ENCODE measurements at places on chromosomes 6 and 20. TPM values are rescaled to one million over a fixed set of nuclear protein-coding genes. Genes with fewer than 3 reads are reported as not detected.

- no peak for DNase-seq
Observed at GRCh38 chr20:9119776-9120175, 50.9 kb downstream of the PLCB4 start.

- DNase-seq: no peak
Observed at GRCh38 chr20:58847463-58847862, 3.2 kb downstream of the GNAS-AS1 start.

- no peak for DNase-seq
Observed at GRCh38 chr20:24957326-24958016, 8.4 kb downstream of the CST7 start.

GRCh38 chr20:2888224-2888955 lies 15.1 kb downstream of the PTPRA start:
- no peak for DNase-seq

- no peak for DNase-seq
Observed at GRCh38 chr20:50123418-50123817, 10.5 kb upstream of the UBE2V1 start.

- DNase-seq: no peak
Observed at GRCh38 chr6:84065693-84066290, 32.2 kb downstream of the MRAP2 start.

- no peak for DNase-seq
Observed at GRCh38 chr6:150336299-150336698, 32.5 kb upstream of the IYD start.

DNA sequence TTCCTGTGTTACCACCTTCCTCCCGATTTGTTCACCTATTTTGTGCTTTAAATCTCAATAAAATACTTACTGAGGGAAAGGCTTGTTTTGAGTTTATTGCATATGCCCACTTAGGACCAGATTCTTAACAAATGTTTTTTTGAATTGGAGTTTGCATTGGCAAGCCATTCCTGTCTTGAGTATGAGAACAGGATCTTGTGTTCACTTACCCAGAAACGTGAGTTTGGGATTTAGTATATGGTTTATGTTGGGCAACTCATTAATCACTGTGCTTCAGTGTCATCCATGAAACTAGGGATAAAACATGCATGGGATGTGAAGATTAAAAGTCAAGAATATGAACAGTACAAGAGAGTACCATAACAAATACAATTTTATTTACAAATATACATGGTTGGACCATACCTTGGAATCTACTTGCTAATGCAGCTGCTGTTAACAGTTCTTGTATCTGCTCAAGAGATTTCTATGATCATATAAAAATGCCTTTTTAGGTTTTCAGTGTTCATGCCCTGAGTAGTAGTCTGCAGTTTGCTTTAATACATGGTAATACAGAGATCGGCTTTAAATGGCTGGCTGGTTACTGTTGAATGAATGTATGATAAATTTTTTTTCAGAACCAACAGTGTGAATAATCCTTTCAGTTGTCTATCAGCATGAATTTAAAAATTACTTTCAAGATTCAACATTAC lies 6.0 kb downstream of the SRSF6 start:
- no peak for DNase-seq

GRCh38 chr6:135008072-135008940 lies 46.3 kb downstream of the HBS1L start:
- DNase-seq: peak; percentile 37

DNA sequence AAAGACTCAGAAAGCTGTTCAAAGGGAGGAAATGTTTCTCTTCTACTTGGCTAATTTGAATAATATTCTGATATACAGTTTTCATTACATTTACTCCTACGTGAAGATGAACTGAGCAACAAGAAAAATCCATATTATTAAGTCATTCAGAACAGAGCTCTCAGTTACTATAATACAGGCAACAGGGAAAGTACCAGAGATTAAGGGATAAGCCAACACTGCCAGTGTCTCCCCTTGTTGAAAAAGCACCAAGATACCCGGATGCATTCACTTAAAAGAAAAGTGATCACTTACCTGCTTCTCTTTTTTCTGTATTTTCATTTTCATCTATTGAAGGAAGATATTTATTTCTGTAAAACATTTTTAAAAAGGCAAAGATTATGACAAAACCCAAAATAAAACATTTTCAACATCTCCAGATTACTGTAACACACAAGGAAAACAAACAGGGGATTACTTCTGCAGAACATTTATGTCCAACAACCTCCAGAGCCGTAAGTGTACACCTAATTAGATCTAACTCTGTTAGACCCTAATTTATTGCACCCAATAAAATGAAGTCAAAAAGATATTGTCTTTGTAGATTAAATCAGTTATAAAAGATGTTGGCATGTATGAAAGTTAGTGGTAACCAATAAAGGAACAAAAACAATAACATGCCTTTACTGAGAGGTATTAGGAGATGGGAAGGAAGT lies 67.0 kb downstream of the CHD6 start:
- DNase-seq: no peak

DNA sequence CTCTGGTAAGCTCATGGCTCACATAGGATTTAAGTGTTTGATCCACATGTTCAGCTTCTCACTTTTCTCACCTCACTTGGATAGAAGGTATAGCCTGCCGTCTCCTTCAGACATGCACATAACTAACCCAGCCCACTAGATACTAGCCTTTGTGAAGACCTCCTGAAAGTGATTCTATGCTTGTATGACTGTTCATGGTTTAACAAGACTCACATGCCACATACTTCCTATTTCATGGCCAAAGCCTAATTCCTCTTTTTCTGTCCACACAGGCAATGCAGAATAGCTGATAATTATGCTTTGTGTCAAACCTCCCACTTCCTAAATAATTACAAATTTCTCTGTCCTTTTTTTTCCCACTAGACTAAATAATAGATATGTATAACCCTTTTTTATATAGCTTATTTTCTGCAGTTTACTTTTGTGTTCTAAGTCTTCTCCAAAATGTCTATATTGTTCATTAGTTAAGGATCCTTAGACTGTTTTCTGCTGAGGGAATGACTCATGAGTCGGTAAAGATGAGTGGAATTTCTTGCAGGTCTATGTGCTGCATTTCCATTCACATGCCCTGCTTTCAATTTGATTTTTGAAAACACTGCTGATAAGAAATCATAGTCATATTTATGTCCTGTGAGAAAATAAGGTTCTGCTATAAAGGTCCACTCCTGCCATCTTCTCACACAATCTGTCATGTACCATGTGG lies 43.0 kb downstream of the HDDC2 start:
- no peak for DNase-seq

DNA sequence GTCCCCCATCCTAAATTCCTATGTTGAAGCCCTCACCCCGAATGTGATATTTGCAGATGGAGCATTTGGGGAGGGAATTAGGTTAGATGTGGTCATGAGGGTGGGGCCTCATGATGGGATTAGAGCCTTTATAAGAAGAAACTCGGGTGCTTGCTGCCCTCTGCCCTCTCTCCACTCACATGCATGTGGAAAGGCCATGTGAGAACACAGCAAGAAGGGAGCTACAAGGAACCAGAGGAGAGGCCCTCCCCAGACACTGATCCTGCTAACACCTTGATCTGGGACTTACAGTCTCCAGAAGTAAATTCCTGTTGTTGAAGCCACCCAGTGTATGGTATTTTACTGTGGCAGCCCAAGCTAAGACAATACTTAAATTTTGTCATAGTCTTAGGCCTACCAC lies 69.6 kb upstream of the TULP1 start:
- no peak for DNase-seq

- DNase-seq: no peak
Observed at GRCh38 chr6:39496915-39497314, 174.4 kb upstream of the KCNK16 start.

DNA sequence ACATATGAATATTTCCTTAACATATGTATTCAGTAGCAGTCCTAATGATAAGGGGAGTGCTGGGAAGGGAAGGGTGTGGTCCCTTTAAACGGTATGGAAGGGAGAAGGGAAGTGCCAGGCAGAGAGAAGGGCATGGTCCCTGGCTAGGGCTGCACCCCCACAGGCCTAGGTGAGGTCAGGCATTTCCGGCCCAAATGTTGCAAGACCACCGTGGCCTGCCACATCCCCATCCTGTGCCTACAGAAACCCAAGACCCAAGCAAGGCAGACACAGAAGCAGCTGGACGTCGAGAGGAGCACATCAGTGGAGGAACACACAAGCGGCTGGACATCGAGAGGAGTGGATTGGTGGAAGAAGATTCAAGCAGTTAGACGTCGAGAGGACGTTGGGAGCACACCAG lies 5.9 kb downstream of the RRAGD start:
- DNase-seq: no peak

DNA sequence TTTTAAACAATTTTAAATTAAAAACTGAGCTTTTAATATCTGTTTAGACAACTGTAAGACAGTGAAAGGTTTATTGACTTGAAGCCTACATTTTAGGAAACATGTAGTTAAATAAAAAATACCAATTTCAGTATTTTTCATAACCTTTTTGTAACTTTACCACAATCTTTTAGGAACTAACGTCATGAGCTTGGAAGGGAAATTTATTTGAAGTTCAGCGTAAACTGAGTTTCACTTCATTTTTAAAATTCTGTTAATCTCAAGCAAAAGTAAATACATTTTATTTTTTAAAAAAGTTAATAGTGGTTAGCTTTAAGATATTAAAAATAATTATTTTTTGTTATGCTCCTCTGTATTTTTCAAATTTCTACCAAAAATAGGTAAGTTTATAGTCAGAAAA lies 5.5 kb downstream of the CST7 start:
- DNase-seq: no peak

- DNase-seq: no peak
Observed at GRCh38 chr6:165636402-165637048, 26.5 kb downstream of the PDE10A start.

DNA sequence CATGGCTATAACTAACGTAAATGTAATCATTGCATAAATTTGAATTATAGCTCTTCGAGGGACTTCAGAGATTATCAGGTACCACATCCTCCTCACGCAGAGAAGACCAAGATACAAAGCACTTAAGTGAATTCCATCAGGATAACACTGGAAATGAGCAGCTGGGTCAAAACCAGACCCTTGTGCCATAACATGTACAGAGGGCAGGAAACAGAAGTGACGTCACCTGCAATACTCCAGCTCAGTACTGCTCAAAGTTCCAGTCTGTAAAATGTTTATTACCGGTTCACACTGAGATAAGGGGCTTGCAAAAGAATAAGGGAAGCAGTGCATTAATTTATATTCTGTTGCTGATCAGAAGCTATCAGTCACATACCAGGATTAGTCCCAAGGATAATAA lies 45.8 kb downstream of the RGS17 start:
- DNase-seq: no peak

DNA sequence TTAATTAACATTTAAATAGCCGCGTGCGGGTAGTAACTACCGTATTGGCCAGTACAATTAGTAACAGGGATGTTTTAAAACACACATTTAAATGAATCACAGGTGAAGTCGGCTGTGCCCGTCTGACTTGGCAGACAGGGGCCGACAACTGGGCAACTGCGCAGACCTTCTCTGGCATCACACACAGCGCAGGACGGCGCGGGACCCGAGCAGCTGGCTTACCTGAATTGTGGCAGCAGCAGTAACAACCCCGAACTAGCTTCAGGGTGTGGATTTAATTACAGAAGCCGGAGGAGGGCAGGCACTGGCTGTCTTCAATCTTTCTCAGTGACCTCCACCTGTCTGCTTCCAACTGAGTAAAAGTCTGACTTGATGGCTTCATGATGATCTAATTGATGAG lies 91.7 kb downstream of the DACT2 start:
- no peak for DNase-seq

- peak; percentile 64 for DNase-seq
Observed at GRCh38 chr6:44058617-44059358, 68.5 kb downstream of the MRPL14 start.

- DNase-seq: no peak
Observed at GRCh38 chr6:159826004-159826403, 25.9 kb downstream of the PNLDC1 start.

- DNase-seq: no peak
Observed at GRCh38 chr6:133764754-133765208, 124.1 kb upstream of the TCF21 start.

Gene MUCL3
- total RNA-seq: not detected

Gene CGA
- total RNA-seq: not detected

Gene ATRN
- 8.2 TPM for total RNA-seq

Gene TBC1D22B
- 12.3 TPM for total RNA-seq

Gene NFS1
- total RNA-seq: 40.8 TPM

Gene PROKR2
- not detected for total RNA-seq

Gene CD109
- 10.6 TPM for total RNA-seq

Gene COL12A1
- not detected for total RNA-seq

Gene UNC5CL
- total RNA-seq: 2.3 TPM

Gene HMGCLL1
- total RNA-seq: not detected
